Stimulated activated CD4-positive, alpha-beta T cell treated with anti-CD3 and anti-CD28 coated beads, TNF-alpha, amount 100 ng/mL, for 1 hour (primary cell): ENCODE measurements at places on chromosomes 2 and 18.

- no peak for DNase-seq
Measured at GRCh38 chr2:181742922-181743722, 62.8 kb upstream of the NEUROD1 start.

GRCh38 chr2:33706410-33706809 is 107.3 kb upstream of the FAM98A start:
- DNase-seq: no peak

DNA sequence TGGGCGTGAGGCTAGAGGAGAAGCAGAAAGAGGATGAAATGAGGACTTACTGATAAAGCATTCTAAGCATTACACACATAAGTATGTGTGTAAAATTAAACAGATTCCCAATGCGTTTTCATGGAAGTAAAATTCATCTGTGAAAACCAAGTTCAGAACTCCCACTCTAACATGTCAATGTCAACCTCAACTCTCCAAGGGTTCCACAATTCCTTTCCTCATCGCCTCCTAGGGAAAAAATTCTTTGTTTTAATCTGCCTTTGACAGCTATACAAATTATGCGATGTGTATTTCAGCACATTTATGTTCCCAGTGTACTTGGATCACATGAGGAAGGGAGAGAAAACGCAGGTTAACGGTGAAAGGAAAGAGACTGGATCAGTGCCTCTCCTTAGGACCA is 76.6 kb downstream of the CLIP4 start:
- DNase-seq: no peak

DNA sequence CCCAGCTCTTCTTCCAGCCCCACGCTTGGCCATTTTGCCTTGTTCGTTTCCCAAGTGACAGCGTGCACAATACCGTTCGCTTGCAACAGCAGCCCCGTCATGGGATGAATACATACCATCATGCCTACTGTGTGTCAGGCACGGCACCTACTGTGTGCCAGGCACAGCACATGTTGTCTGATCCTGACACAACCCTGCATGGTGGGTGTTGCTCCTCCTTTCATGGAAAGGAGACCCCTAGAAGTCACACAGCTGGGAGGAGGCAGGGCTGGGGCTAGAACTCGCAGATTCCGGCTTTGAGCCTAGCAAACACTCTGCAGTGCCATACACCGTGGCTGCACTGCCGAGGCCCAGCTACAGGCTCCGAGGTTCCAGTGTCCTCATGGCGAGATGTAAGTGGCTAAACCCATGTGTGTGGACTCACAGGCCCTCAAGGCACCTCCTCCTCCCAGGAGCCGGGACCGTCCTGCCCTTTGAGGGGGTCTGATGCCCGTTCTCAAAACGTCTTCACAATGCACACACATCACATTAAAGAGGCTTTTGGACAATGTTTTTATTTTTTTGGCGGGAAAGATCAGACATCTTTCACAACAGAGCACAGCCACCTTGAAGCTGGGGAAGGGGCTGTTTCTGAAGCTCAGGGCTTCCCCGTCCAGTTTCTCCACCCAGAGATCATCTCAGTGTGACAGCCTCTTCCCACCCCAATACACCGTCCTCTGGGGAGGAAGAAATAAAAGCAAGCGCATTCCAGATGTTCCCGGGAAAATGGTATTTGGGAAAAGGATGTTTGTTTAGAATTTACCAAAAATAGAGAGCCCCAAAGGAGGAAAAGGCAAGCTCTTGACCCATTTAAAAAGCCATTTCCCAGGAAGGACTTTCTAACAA is 64.9 kb downstream of the HS1BP3 start:
- DNase-seq: no peak

DNA sequence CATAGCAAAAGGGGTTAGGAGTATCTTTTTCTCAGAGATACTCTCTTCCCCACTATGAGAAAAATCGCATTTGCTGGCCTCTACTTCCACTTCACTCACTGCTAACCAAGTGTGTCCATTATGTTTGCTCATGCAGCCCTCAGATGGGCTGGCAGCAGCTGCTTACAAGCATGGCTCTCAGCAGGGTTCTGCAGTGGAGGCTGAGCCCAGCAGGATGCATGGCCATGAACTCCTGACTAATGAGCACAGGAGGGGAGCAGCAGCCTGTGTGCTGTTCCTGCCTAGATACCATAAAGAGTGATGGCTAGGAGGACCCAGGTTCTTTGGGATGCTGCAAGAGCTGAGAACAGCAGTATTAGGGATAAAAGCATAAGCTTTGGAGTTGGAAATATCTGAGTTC is 316.9 kb upstream of the THSD7B start:
- no peak for DNase-seq

GRCh38 chr2:28293416-28293815 is 99.2 kb upstream of the FOSL2 start:
- no peak for DNase-seq

- no peak for DNase-seq
Measured at GRCh38 chr2:96878171-96878570, 8.3 kb upstream of the SEMA4C start.

DNA sequence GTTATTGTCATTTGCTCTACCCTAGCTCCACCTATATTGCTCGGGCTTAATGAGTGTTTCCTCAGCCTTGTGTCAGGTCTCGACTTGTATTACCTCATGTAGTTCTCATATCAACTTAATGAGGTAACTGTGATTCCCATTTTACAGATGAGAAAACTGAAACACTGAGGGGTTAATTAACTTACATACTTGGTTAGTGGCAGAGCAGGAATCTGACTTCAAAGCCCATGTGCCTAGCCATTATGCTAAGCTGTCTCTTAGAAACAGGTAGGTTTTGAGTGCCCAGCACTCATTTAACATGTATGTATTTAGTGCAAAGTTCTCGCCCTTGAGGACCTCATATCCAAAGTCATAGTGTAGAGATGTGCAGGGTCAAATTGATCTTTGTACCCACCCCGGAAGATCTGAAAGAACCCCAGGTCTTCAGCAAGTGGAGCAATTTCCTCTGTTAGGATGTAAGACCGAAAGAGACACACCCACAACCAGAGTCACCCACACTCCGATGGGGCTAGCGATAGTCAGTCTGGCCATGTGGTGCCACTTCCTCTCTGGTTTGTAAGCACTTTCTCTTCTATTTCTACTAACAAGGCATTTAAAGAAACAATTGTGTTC is 121.0 kb upstream of the SLC39A10 start:
- peak; percentile 12 for DNase-seq

GRCh38 chr2:23806201-23806600 is 120.7 kb downstream of the ATAD2B start:
- DNase-seq: no peak
